Immature natural killer cell (primary cell): ENCODE measurements at places on chromosomes 4 and X.

DNA sequence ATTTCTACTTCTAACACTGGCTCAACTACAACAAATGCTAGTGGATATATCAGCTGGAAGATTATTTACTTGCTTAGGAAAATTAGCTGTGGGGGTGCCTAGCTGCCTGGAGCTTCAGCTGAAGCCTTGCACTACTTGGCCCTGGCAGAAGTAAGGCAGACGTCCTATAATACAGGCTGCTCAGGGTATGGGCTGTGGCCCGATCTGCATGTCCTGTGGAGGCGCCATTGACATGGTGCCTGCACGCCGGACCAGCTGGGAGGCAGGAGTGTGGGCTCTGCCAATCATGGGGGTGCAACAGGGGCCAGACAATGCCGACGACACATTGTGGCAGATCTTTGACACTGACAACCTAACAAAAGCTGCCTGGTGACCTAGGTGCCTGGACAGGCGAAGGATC, 31.6 kb upstream of the UCP1 start:
- no peak for DNase-seq

GRCh38 chr4:1646690-1647089, 37.4 kb downstream of the FAM53A start:
- DNase-seq: no peak

DNA sequence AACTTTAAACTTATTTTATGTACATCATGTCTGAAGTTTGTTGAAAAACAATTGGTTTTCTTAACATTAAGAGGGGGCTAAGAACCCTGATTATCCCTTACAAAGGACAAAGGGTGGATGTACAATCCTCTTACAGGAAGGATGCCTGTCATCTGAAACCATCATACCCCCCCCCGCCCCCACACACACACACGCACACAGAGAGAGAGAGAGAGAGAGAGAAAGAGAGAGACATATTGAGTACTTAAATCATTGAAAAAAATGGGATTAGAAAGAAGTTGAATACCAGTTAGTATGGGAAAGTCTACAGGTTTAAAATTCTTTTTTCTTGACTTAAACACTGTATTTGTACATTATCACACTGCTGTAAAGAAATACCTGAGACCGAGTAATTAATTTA, 10.9 kb upstream of the PGM2 start:
- DNase-seq: no peak

DNA sequence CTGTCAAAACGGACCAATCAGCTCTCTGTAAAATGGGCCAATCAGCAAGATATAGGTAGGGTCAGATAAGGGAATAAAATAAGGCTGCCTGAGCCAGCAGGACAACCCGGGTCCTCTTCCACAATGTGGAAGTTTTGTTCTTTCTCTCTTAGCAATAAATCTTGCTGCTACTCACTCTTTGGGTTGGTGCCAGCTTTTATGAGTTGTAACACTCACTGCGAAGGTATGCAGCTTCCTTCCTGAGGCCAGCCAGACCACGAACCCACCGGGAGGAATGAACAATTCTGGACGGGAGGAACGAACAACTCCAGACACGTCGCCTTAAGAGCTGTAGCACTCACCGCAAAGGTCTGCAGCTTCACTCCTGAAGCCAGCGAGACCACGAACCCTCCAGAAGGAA, 287.8 kb downstream of the RAPGEF2 start:
- no peak for DNase-seq

GRCh38 chrX:15301924-15302323, 13.5 kb downstream of the ASB11 start:
- no peak for DNase-seq

GRCh38 chrX:112636951-112637581, 42.7 kb downstream of the LHFPL1 start:
- no peak for DNase-seq

DNA sequence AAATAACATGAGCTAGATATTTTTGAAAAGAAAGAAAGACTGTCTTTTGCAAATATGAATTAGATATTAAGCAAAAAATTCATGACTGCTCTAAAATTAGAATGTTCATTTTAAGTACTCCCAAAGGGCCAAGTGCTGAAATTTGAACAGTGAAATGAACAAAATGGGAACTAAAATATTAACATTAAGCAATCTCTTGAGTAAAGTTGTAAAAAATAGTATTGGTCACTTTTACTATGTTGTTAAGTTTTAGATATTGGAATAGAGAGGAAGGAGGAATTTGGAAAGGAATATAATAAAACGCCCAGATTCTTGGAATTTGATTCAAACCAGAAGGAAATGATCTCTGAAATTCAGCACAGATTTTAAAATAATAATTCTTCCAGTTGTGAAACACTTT, 125.9 kb upstream of the ANK2 start:
- DNase-seq: no peak

GRCh38 chrX:21974011-21974385, 33.5 kb downstream of the SMS start:
- DNase-seq: peak; percentile 8

GRCh38 chrX:23066588-23067281, 67.0 kb downstream of the DDX53 start:
- DNase-seq: no peak

DNA sequence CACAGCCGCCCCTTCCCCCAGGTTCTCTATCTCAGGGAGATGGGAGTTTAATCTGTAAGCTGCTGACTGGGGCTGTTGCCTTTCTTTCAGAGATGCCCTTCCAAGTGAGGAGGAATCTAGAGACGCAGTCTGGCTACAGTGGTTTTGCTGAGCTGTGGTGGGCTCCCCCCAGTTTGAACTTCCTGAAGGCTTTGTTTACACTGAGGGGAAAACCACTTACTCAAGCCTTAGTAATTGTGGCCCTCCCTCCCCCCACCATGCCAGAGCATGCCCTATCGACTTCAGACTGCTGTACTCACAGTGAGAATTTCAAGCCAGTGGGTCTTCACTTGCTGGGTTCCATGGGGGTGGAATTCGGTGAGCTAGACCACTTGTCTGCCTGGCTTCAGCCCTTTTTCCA, 131.3 kb downstream of the FAAH2 start:
- DNase-seq: no peak

DNA sequence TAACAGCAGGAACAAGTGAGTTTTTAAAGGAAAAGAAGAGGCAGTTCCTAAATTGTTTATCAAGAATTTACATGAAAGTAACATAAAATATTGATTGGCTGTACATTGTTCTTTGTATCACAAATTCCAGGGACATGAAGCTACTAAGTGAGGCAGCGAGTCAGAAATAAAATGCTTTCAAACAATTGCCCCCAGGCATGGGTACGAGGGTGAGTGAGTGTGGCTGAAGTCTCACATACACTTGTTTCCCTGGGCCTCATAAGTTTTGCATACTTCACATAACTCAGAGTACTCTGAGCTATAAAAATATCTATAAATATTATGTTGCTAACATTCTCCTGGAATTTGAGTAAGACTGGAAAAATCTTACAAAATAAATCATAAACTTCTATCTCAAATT, 511.6 kb upstream of the PRKX start:
- no peak for DNase-seq

DNA sequence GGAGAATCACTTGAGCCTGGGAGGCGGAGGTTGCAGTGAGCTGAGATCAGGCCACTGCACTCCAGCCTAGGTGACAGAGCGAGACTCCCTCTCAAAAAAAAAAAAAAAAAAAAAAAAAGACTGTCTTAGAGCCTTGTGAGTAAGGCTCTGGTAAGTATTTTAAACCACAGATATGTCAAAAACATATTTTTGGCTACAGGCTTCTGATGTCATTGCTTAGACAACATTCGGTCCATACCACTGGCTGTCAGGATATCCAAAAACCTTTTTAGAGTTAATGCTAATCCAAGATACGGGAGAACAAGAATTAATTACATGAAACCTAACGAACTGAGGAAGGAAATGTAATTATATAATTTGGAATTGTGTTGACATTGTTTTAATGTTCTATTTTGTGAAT, 999.5 kb upstream of the PABPC4L start:
- DNase-seq: no peak

- DNase-seq: no peak
These were observed 1278.6 kb downstream of the PCDH7 start for GRCh38 chr4:31998807-31999206.

DNA sequence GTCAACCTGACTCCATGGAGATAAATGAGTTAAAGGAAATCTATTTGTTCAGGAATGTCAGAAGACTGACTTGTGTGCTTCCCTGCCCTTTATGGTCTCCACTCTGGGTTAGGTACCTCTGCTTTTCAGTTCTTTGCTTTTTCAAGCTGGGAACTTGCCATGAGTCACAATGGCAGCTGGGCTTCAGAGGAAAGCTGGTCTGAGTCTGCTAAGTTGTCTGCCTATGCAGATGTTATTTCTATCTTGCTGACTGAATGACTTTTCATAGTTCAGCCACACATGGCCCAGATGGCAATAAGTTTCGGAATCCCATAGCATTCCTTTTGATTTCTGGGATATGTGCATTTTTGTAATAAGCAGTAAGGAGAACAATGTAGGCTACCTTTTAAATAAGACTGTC, 337.9 kb upstream of the FGF13 start:
- no peak for DNase-seq

DNA sequence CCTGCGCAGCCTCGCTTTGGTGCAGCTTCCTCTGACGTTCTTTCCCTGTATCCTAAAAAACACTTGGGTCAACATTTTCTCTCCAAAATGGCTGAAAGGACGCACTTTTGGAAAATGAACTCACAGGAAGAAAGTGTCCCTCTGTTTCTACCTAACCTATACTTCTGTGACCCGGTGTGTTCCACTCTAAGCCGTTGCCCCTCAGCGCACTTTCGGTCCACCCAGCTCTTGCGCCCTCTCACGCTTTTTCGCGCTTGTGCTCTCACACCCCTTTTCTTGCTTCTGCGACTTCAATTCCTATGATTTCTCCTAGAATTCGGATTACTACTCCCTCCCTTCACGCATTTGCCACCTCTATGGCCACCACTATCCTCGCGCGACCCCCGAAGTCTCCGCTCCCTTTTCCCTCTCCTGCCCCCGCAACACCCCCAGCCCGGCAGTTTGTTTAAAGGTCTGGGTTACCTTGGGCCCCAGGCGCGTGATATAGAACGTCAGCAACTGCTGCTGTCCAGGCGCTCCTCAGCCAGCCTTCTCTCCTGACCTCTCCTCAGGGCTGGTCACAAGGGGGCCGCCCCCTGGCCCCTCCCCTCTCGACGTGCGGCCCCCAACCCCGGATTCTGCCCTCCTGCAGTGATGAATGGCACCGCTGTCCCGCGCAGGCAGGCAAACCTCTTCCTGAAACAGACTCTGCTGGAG, at the start of gene USP51:
Gene USP51 (minus strand): TSS at position 535 of the 696 bp plus-strand sequence. CDS start 909 bp downstream, outside the sequence.
- DNase-seq: peak; percentile 41

DNA sequence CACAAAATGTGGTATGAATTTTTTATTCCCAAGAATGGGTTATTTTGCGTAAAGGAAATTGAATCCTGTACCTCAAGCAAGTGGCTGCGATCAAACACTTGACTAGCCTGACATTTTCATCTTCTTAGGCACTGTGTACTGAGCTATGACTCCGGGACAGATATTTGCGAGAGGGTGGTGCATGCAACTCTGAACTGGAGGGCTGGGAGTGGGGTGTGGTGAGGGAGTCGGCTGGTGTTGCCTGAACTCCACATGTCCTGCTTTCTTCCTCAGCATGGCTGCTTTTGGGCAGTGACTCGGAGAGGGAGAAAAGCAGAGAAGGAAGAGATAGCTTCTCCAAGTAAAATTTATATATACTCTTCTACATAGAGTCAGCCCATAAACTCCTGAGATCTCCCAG, 68.5 kb upstream of the GATB start:
- no peak for DNase-seq

DNA sequence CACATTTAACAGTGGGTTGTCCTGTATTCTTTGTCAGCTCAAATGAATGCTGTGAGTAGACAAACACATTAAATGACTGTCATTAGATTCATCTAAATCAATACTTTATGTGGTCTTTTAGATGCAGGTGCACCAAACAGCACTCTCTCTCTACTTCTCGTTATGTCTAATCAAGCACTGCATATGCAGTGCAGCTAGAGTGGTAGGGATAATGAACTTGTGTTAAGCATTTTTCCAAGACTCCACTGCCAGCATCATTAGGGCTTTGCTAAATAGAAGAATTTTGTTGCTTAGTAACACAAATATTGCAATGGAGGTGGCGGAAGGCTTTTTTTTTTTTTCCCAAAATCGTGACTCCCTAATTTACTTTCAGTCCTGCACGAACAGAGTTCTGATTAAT, 447.0 kb upstream of the GALNT7 start:
- no peak for DNase-seq

GRCh38 chrX:73577361-73577760, 14.4 kb downstream of the CHIC1 start:
- DNase-seq: no peak

- no peak for DNase-seq
These were observed 3.1 kb upstream of the ELOVL6 start for GRCh38 chr4:110201502-110201901.

DNA sequence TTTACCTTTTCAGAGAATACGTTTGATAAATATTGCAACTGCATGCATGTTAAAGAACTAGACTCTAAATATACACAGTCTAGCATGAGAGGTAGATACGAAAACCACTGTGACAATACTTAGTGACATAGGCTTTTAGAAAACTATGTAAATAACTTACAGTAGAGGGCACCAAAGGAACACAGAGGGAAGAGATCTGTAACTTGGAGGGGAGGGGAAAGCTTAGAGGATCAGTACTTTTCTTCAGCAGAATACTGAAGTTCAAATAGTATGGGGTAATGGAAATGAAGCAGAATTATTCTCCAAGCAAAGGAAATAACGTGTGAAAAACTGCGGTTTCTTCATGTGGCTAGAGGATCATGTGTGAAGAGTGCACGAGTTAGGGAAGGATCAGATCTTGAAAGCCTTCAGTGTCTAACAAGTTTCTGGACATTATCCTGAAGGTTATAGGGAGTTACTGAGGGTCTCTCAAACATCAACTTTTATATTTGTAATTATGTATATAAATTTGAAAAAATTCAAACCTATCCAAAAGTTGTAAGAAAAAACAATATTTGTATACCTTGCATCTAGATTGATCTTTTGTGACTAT, 264.3 kb downstream of the NPFFR2 start:
- DNase-seq: peak; percentile 1

- no peak for DNase-seq
These were observed 407.1 kb upstream of the FRG1 start for GRCh38 chr4:189533603-189534002.

DNA sequence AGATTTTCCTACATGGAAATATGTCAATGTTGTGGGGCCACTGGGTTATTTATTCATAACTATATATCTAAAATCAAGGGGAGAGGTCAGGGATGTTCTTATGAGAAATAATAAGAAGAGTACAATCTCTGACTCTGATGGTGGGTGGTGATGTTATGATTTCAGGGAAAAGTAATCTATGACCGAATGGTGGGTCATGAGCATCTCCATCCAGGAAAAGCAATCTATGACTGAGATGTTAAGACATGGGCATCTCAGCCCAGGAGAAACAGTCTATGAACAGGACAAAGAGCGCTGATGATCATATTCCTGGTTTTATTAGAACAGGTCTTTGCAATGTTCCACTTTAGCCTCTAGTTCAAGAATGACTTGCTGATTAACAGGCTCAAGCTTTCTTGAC, 137.1 kb downstream of the ARSF start:
- DNase-seq: no peak

GRCh38 chrX:19225909-19226308, 103.6 kb upstream of the ADGRG2 start:
- DNase-seq: peak; percentile 34

GRCh38 chr4:122932763-122933162, 10.4 kb upstream of the NUDT6 start:
- no peak for DNase-seq

- DNase-seq: no peak
These were observed 686 bp downstream of the MTHFD2L start for GRCh38 chr4:74158466-74159142.
